Activated CD8-positive, alpha-beta memory T cell treated with anti-CD3 and anti-CD28 coated beads for 48 hours (primary cell): ENCODE measurements at places on chromosomes 3 and 15.

DNA sequence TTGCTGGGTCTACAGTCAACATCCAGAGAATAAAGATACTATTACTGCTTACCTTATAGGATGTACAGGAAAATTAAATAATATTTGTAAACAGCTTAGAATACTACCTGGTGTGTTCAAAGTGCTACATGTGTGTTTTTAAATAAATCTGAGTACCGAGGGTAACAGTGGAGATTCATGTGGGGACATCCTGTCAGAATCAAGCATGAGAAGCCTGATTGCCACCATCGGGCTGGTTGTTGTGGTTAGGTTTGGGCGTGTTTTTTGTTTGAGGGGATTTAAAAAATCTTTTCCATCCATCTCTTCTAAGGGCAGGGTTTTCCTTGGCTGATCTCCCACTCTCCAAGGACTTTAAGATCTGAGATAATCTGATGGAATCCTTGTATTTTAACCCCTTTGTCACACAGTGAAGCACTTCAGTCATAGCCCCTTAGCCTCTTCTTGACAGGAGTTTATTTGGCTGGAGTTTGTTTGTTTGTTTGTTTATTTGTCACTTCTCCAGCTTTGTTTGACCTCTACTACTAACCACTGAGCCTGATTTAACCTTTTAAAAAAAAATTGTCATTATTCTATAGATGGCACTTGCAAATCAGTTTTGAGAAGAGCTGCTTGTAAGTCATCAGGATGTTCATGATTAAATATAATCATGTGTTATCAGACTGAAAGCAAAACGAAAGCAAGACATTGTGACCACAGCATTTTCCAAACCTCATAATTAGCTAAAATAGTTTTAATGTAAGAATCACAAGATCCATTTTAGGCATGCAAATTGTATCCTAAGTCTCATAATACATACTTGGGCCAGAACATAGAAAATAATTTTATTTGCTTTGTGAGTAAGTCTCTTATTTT lies 72.8 kb upstream of the RARB start:
- DNase-seq, result no peak

DNA sequence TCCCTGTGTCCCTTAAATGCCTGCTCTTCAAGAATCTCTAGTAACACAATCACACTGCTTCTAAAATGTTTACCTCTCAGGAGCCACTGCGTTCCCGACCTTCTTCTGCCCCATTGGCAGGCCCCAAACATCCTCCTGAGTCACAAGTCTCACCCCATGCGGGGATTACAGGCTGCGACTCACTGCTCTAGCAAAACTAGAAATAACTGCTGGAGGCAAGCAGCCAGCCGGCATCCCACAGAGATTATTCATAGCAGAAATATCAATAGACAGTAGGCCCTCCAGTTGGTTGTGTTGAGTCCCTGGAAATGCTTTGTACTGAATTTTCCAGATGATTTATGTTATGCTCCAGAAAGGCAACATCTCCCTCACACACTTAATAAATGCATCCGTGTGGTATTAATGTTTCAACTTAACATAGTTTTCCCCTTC lies 64.8 kb downstream of the RFTN1 start:
- no peak for DNase-seq

DNA sequence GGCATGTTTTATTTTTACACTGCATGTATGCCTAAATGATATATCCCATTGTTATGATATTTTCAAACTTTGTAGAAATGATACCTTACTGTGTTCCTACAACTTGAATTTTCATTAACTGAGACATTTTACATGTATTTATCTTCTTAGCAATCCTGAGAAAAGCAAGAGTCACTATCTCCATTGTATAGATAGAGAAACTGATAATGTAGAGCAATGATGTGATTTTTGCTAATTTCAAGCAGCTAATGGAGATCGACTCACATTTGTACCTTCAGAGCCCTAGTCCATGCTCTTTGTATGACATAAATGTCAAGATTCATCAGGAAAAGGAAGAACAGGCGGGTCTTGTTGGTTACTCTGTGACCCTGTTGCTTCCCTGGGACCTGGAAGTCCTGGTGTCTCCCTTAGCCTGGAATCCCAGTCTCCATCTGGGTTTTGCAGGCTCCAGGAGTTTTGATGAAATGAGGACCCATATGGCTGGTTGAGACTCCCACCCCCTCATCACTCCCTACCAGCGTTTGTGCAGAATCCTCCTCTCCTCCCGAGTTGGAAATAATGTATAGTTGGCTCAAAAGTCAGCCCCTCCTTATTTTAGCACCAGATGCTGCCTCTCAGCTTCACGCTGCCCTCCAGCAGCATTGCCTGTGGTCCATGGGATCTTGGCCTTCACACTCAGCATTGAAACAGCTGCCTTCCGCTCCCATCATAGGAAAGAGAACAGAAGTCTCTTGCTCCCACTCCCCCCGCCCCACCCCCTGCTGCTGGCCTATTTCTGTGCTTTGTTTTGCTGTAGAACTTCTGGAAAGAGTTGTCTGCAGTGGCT lies 67.1 kb downstream of the APBA2 start:
- DNase-seq, result no peak

- no peak for DNase-seq
Measured at GRCh38 chr15:52789008-52789600, 1.0 kb downstream of the ONECUT1 start.

DNA sequence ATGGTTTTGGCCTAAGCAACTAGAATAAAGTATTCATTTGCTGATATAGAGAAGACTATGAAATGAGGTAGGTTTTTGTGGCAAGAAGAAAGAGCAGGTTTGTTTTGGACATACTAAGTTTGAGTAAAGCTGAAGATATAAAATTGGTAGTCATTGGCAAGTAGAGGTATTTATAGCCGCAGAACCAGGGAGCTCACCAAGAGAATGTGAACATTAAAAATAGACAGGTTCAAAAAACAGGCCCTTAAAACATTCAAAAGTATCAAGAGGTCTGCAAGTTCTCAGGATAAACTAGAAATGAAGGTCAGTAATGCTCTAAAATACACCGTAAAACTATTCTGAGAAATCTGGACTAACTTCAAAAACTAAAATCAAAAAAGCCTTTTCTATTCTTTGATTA lies 240.7 kb downstream of the SCAPER start:
- DNase-seq, result no peak

DNA sequence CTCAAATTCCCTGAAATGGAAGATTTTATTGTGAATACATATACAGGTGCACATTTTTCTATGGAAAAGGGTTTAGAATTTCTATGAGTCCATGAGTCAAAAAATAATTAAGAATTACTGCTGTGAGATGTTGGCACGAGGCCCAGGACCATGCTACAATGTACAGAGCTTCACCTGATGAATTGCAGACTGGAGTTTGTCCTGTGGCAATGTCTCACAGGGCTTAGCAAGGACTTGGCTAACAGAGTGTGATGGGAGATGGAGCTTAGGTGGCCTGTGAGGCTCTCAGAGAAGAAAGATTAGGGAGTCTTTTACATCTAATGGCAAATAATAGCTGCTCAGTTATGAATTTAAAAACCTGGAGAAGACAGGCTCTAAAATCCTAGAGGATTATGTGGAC lies 219.5 kb upstream of the CBLB start:
- DNase-seq, result no peak

GRCh38 chr15:56977232-56977631 lies 58.8 kb downstream of the TCF12 start:
- DNase-seq, result no peak

- DNase-seq, result no peak
Measured at GRCh38 chr3:193391902-193392301, 13.3 kb upstream of the ATP13A5 start.

- DNase-seq, result no peak
Measured at GRCh38 chr15:99440551-99441443, 125.0 kb upstream of the MEF2A start.

DNA sequence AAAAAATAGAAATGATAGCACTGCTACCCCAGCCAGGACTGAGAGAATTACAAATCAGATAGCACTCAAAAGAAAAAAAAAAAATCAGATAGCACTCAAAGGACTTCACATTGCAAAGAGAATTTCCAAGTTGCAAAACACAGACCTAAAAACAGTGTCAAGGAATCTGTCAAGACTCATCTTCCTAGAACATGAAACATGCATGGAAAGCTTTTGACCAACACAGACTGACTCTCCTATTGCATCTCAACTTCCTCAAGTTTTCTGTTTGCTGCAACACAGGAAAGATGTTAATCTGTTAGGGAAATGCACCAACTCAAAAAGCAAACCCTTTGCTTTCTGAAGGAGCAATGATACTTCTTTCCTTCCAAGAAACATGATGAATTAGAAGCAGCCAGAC lies 42.3 kb downstream of the RAB27A start:
- no peak for DNase-seq

GRCh38 chr3:160473221-160473620 lies 23.6 kb upstream of the TRIM59 start:
- DNase-seq, result no peak

- no peak for DNase-seq
Measured at GRCh38 chr3:158368271-158368670, 202.7 kb upstream of the MLF1 start.

- no peak for DNase-seq
Measured at GRCh38 chr15:89910891-89911626, 1.7 kb downstream of the ARPIN start.

GRCh38 chr3:85090495-85090894 lies 131.7 kb downstream of the CADM2 start:
- DNase-seq, result no peak

GRCh38 chr3:134453631-134454030 lies 32.2 kb downstream of the ANAPC13 start:
- DNase-seq, result no peak

DNA sequence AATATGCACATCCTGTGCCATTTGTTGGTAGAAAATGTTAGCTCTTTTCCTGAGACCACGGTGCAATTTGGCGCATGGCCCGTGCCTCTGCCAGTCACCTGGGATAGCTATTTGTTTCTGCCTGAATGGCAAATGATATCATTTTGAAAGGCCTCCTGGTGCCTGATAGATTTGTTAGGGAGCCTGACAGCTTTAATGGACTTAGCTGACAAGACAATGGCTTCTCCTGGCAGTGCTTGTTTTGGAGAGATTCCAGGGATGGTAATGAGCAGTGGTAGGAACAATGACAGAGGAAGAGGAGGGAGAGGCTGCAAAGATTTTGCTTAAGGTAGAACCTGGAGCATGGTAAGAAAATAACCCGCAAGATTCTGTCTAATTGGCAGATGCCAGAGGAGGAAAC lies 268.5 kb downstream of the CLSTN2 start:
- no peak for DNase-seq
